ENCODE measurements at places on chromosomes 3 and 15.

GRCh38 chr15:71221417-71221816, 106.1 kb downstream of the THSD4 start:
- no peak for DNase-seq

- DNase-seq: no peak
Observed at GRCh38 chr3:4471907-4472306, 4.8 kb upstream of the SUMF1 start.

DNA sequence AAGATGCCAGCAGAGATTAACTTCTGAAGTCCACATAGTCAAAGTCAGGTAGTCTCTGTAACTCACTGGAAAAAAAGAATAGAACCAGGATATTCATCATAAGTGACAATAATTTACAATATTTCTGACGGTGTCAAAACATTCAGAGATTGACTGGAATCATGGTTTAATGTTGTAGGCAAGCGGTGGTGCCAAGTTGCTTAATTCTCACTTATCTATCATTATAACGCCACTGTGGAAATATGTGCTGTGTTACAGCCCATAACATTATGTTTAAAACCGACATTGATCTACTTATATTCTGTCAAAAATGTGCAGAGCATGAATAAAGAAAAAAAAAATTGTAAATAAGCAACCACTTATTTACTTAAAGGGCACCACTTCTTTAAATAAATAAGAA, 801.7 kb downstream of the DIPK2A start:
- DNase-seq: no peak

DNA sequence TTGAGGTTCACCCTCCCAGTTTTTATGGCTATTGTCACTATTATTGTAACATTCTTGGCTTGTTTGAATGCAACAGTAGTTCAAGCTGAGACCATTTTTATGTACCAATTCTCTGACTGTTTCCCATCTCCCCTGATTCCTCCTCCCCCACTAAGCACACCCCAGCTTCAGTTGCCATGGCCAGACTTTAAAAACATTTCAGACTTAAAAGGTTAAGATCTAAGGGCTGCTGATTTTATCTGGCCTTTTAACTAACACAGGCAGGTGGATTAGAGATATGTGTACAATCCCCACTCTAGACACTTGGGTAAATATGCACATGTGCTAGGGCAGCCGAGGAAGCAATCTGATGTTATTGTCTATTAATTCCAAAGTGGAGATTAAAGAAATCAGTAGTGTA, 386.3 kb upstream of the NR2F2 start:
- DNase-seq: no peak

GRCh38 chr3:169298247-169298992, 365.1 kb downstream of the MECOM start:
- DNase-seq: no peak

All from OCI-LY7 (cell line).